ENCODE measurements at places on chromosomes 1 and 21.

DNA sequence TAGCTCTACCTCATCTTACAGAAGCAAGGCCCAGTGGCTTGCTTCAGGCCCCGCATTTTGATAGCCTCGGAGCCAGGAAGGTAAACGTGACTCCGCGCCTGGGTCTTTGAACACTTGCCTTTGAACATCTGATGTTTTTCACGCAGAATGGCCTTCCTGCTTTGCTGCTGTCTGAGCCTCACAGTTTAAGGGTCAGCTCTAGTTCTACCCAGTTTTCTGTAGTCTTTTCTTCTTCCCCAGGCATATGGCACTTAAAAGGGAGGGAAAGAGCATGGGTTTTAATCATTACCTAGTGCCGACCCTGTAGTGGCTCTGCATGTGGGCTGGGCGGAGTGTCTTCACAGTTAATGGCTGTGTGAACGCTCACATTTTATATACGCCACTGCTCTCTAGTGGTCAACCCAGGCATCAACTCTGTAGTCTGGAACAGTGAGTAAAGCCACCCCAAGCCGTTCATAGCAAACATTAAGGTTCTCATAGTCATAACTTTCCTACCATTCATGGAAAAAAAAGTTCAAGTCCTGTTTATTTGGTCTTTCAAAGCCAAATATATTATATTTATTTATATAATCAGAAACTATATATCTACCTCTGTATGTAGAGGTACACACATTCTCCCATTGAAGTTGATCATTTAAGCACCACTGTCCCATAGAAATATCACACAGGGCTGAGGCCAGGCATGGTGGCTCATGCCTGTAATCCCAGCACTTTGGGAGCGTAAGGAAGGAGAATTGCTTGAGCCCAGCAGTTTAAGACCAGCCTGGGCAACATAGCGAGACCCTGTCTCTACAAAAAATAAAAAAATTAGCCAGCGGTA is 78.1 kb downstream of the IER5 start:
- peak; percentile 41 for DNase-seq

- DNase-seq = no peak
Measured at GRCh38 chr1:198483006-198483405, 57.5 kb downstream of the ATP6V1G3 start.

DNA sequence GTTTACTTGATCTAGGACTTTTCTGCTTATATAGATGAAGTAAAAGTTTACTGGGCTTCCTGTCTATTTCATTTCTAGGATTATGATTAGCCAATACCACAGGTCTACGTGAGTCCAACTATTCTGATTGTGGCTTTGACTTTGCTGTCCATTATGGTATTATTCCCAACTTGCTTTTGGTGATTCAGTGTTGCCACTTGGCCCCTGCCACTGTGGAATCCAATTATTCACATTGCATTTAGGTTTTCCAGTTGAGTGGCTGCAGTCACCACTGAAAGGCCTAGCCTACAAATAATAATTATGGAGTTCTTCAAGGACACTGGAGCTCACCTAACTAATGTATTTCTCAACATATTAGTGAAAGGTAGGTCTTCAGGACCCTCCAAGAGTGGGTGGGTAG is 574.3 kb upstream of the USP24 start:
- no peak for DNase-seq

GRCh38 chr21:31283025-31283424 is 61.0 kb downstream of the TIAM1 start:
- peak; percentile 7 for DNase-seq

GRCh38 chr1:65449214-65449823 is 28.9 kb downstream of the LEPR start:
- DNase-seq = no peak

- peak; percentile 47 for DNase-seq
Measured at GRCh38 chr1:26787381-26787705, 407 bp upstream of the PIGV start.

DNA sequence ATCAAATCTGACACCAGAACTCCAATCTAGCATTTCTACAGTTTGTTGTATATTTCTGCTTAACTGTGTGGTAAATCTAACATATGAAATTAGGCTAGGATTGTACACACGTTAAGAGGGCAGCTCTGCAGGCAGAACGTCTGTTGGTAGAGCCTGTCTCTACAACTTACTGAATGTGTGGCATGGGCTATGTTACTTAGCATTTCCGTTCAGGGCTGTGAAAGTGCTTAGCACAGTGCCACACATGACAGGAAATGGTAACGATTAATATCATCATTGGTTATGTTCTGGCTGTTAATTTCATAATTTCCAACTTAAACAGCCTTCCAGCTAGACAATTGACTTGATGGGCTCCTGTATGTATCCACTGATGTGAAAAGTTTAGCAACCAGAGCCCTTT is 9.6 kb upstream of the C8B start:
- no peak for DNase-seq

- DNase-seq = no peak
Measured at GRCh38 chr1:54163051-54163450, 10.3 kb upstream of the CDCP2 start.

GRCh38 chr21:20306836-20307235 is 691.4 kb upstream of the NCAM2 start:
- DNase-seq = no peak

- no peak for DNase-seq
Measured at GRCh38 chr21:45514311-45515021, 27.8 kb downstream of the SLC19A1 start.

DNA sequence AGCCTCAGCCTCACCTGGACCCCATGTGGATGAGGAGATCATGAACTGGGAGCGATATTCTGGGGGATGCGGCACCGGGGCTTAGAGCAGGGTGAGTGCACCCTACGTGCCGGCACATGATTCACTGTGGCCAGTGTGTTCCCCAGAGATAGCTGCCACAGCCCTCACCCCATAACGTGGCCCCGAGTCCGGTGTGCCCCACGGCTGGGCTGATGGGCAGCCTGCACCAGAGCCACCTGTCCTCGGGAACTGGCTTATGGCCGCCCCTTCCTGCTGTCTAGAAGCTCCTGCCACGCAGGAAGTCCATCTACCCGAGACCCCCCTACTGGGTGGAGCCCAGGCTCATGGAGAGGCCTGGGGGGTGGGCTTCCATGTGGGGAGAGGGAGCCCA is 39.1 kb upstream of the SLC19A1 start:
- no peak for DNase-seq

GRCh38 chr21:41366522-41367151 is 4.8 kb downstream of the MX2 start:
- no peak for DNase-seq

- DNase-seq = no peak
Measured at GRCh38 chr1:85048296-85049064, at the start of gene MCOLN3. Gene MCOLN3 (minus strand): TSS chr1:85048500. CDS start chr1:85045360, 3,140 bp downstream.

GRCh38 chr21:46038341-46038829 is 56.8 kb downstream of the COL6A1 start:
- DNase-seq = no peak

- no peak for DNase-seq
Measured at GRCh38 chr1:85544689-85545215, 35.8 kb upstream of the CCN1 start.

DNA sequence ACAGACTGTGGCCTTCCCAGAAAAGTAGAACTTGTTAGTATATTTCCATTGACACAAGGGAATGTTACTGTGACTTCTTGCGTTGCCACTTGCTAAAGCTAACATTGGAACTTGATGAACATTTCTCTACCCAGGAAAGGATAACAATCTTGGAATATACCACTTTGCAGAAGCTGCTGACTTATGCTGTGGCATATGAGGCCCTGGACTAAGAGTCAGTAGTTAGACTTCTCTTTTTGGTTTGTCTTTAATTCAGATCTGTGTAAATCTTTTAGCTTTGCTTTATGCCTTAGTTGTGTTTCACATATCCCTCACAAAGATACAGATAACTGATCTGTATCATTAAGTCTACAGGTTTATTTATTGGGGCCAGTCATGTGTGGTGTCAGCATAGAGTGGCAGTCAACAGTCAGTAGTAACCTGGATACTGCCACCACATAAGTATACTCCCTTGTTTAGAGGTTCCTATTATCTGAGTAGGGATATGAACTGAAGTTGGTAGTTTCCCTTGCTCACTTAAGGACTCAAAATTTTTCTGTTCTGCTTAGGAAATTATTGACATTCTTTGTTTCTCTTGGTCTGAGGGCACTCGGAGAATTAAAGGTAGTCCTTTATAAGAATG is 14.7 kb downstream of the RNF2 start:
- no peak for DNase-seq

- DNase-seq = no peak
Measured at GRCh38 chr1:32339363-32339978, 3.4 kb upstream of the MARCKSL1 start.

DNA sequence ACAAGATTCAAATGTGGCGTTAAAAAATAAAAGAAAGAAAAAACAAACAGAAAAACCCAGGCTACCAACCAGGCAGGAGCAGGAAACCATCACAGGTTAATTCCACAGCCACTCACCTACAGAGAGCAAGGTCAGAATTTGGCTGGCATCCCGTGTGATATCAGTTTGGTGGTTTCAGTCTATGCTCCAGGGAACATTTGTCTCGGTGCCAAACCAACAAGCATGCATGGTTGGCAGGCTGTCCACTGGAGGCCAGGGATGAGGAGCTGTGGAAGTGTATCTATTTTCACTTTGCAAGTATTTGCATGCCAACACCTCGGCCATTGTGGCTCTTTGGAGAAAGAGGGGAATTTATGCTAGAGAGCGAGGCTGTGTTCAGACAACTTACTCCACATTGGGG is 53.1 kb upstream of the PROX1 start:
- no peak for DNase-seq

- DNase-seq = no peak
Measured at GRCh38 chr1:21104683-21105082, 72.0 kb downstream of the EIF4G3 start.

- DNase-seq = no peak
Measured at GRCh38 chr1:227998374-227999055, 8.3 kb upstream of the WNT3A start.

DNA sequence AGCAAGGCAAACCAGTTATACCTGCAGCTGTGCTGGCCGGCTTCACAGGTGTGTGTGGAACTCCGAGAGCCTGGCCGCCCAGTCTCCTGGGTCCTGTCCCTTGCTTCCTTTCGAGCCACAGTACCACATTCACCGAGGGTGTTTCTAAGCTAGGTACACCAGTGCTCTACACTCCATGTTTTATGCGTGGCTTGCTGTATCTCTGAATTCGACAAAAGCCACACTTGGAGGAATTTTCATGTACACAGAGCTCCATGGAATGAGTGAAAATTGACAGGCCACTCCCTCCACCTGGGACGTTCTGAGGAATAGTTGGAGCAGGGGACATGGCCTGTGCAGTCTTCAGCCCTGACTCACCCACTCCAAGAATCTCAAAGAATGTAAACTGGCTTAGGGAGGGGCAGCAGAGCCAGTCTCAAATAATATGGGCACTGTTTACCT is 14.0 kb downstream of the ETS2 start:
- DNase-seq = no peak

Measured in activated CD8-positive, alpha-beta memory T cell treated with anti-CD3 and anti-CD28 coated beads for 1 hour (primary cell).